ENCODE measurements at places on chromosomes 16 and 17. TPM values are rescaled to one million over a fixed set of nuclear protein-coding genes. Genes with fewer than 3 reads are reported as not detected.

The TNFSF12 gene
- 12.2 TPM for total RNA-seq

The C17orf100 gene
- total RNA-seq: 3.0 TPM

The CMTM2 gene
- total RNA-seq: not detected

The CA4 gene
- total RNA-seq: not detected

The ZNF624 gene
- total RNA-seq: 0.98 TPM

The TRAF7 gene
- 62.9 TPM for total RNA-seq

The HBZ gene
- total RNA-seq: not detected

The PLCG2 gene
- 4.2 TPM for total RNA-seq

The GEMIN4 gene
- 62.3 TPM for total RNA-seq

The MYH8 gene
- total RNA-seq: not detected

The CCDC40 gene
- 7.0 TPM for total RNA-seq

The IL17C gene
- not detected for total RNA-seq

The FBXL16 gene
- total RNA-seq: 16.2 TPM

The ANKFN1 gene
- not detected for total RNA-seq

The CARD14 gene
- 0.22 TPM for total RNA-seq

The THRA gene
- total RNA-seq: 27.8 TPM

The SCNN1B gene
- 0.67 TPM for total RNA-seq

The FOXN1 gene
- total RNA-seq: 0.02 TPM

The ZG16 gene
- total RNA-seq: not detected

The TBC1D26 gene
- not detected for total RNA-seq

The BRICD5 gene
- 4.5 TPM for total RNA-seq

The ABCA9 gene
- total RNA-seq: not detected

The IRX6 gene
- not detected for total RNA-seq

The RAI1 gene
- total RNA-seq: 48.1 TPM

The MRC2 gene
- total RNA-seq: 55.5 TPM

The HBA1 gene
- total RNA-seq: 1.5 TPM

The TMEM107 gene
- total RNA-seq: 21.4 TPM

The EME1 gene
- 13.8 TPM for total RNA-seq

The MAPK7 gene
- 27.9 TPM for total RNA-seq

The APPBP2 gene
- 14.9 TPM for total RNA-seq

The CACNG3 gene
- total RNA-seq: not detected

The KRTAP4-12 gene
- total RNA-seq: not detected
